ENCODE measurements at places on chromosomes 5 and 9.

DNA sequence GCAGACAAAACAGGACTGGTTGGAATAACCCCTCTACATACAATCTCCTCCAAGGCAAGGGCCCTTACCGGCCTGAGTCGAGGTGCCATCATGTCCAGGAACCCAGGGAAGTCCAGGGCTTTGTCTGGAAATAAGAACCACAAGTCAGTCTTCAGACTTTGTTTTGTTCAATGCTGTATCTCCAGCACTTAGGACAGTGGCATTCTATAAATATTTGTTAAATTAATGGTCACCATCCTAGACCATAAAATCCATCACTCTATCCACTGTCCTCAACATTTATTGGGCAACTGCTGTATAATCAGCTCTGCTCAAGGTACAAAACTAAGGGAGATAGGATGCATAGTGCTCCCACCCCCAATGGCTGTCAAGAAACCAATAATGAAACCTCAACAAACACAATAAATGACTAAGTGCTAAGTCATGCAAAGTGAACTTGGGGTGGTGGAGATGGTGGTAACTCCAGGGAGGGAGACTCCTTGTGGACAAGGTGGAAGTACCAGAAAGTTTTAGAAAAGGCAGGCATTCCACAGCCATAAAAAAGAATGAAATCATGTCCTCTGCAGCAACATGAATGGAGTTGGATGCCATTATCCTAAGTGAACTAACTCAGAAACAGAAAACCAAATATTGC lies 5.0 kb downstream of the RELL2 start:
- DNase-seq = no peak

GRCh38 chr5:138491284-138491648 lies 26.0 kb downstream of the EGR1 start:
- no peak for DNase-seq

DNA sequence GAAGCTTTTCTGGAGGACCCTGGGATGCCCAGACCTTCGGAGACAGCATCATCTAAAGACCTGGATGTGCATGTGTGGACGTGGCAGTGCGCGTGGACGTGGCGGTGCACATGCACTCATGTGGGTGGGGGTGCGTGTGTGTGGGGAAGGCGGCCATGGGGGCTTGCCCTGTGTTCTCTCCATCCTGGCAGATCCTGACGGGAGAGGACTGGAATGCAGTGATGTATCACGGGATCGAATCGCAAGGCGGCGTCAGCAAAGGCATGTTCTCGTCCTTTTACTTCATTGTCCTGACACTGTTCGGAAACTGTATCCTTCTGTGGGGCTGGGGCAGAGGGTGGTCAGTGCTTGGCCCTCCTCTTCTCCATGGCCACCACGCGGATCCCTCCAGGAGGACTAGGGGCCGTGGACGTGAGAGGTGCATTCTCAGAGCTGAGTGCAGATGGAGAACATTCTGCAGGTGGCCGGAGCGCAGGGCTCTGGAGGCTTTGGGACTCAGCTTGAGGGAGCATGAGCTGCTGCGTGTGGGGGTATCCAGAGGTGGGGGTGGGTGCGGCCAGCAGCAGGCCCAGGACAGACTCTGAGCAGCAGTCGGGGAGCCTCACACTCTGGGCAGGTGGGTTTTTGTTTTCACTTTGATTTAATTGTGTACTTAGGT lies 129.1 kb downstream of the CACNA1B start:
- no peak for DNase-seq

DNA sequence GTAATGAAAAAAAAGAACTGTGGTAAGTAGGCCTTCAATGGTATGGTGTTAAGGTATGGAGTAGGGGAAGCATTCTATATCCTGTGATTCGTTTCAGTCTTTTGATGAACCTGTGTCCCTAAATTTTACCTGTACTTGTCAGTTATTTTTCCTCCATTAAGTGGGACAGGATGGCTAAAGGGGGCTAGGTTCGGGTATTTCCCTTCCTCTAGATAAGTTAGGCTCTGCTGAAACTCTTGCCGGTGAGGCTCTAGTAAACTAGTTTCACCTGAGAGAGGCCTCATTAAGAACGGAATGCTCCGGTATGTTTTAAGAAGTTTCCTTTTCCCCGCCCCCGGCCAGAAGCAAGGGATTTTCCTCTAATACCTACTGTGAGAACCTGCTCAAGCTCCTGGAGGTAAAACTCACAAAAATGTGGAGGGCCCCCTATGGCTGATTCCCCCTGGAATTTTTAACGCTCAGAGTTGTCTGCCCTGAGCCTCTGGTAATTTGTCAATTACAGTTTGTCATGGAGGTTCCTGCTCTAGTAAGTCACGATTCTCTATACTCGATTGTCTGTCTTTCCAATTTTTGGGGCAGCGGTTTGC lies 87.7 kb downstream of the MACIR start:
- DNase-seq = no peak

- no peak for DNase-seq
Measured at GRCh38 chr9:115234094-115234493, 116.1 kb upstream of the TNC start.

GRCh38 chr5:123422433-123423277 lies 548 bp downstream of the CEP120 start:
- DNase-seq = peak; percentile 8

DNA sequence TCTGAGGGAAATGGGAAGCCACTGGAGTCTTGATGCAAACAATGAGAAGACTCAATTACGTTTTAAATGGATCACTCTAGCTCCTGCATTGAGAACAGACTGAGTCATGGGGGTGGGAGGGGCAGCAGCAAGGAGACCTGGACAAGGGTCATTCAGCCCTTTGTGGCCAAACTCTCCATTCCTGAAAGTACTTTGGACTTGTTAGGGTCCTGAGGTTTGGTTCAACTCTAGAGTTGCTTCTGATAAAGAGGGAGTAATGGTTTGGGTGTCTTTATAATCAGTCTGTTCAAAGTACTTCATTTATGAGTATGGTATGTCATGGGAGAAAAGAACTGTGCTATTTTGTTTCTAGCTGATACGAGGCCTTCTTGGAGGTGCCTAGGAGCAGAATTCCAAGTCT lies 67.7 kb upstream of the SMIM32 start:
- no peak for DNase-seq

Data from CD4-positive, alpha-beta T cell (primary cell).